ENCODE measurements at places on chromosomes 13 and 19.

DNA sequence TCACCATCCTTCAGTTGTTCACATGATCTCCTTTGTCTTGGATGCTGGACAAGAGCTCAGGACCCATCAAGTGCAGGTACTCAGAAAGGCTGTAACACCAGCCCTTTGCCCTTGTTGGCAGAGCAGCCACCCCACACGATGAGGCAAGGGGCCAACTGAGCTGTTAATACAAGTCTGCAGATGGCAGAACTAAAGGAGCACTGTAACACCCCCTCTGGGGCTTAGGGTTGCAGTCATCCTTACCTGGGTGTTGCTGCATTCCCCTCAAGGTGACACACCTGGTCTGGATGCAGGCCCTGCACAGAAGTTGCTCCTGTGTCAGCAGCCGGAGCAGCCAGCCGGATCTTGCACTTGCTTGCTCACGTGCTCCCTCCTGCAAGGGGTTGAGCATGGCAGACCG lies 52.0 kb downstream of the STARD13 start:
- no peak for DNase-seq

DNA sequence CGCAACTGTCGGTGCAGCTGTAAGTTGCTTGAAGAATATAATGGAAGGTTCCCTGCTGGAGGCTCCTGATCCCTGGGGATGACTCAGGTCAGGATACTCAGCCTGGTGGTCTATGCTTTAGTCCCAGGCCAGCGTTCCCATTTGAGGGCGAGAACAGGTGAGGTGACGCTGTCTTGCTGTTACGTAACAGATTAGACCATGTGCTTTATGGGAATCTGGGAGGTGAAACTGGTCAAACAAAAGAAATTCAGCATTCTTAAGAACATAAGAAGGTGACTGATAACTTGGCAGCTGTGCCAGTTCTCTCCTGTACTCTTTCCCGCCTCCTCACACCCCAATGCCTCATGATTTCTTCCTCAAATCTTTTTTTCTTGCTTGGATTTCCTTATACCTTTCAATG lies at the start of gene CXCL17:
Gene CXCL17 (minus strand): TSS at position 114 of the 400 bp plus-strand sequence. CDS start 114 bp downstream, outside the sequence.
- no peak for DNase-seq

DNA sequence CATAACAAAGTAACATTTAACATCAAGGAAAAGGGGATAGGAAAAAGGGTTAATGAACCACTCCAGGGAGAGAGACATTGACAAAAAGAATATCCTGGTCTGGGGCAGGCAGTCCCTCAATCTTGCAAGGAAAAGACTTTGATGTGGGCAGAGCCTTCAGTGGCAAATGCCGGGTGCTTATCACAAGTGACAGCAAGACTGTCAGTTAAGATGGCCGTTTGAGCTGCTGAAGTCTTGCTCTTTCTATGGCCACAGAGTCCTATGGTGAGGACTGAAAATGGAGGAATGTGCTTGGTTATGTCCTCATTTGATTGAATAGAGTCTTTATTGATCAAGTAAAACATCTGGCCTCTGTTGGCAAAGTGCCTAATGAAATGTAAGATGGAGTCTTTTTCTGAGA lies 112.1 kb downstream of the B3GLCT start:
- no peak for DNase-seq

GRCh38 chr13:49436890-49437289 lies 7.0 kb downstream of the CAB39L start:
- DNase-seq: no peak

- DNase-seq: no peak
Measured at GRCh38 chr19:14560776-14561108, 11.1 kb downstream of the NDUFB7 start.

DNA sequence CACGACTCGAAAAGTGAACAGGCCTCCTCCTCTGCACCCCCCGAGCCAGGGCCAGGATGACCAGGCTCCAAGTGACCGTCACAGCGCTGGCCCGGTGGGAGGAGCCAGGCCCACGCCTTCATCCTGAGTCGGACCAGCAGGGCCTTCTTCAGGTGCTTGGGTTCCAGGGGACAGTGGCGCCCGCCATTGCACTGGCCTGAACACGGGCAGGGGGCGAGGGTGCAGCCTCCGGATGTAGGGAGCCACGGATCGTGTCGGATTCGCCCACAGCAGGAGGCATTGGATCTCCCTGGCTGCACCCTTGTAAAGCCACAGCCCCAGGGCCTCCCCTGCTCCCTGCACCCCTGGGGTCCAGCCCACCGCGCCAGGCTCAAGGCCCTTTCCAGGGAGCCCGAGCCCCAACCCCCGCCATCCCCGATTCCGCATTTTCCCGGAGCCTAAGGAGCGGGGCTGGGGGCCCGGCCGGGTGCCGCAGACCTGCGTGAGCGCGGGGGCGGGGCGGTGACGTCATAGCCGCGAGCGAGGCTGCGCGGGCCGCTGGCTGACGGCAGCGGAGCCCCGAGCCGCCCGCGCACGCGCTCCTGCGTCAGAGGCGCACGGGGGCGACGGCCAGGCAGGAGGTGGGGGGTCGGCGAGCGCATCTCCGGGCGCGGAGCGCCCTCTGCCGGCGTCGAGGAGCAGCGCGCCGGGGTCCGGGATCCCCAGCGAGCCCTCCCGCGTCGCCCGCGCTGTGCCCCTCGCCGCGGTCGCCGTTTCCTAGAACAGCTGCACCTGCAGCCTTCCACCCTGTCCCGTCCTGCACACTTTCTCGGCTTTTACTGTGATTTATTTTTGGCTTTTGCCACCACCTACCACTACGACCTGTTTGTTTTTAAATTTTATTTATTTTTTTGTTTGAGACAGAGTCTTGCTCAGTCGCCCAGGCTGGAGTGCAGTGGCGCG lies 1.5 kb upstream of the ATP5F1D start:
- DNase-seq: peak; percentile 82

GRCh38 chr13:98129059-98129746 lies 13.7 kb upstream of the FARP1 start:
- no peak for DNase-seq

DNA sequence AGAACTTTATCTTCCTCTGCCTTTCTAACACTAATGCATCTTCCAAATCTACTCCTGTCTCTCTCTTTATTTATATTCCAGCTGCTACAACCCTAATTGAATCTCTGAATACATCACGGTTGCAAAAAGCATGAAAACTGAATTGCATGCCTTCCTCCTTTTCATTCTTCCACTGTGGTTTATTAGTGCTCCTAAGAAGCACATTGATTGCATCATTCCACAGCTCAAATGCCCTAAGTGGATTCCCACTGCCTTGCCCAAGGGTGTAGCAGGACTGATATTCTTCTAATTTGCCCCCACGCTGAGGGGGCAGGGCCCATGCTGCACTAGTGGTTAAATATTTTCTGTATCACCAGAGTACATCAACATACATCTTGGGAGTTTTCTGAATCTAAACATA lies 640.8 kb downstream of the EFNB2 start:
- DNase-seq: no peak
